Stimulated activated CD4-positive, alpha-beta T cell treated with anti-CD3 and anti-CD28 coated beads, Interleukin-1b, Interleukin-23, amount 100 ng/mL, for 1 hour (primary cell): ENCODE measurements at places on chromosomes 6 and 20.

GRCh38 chr20:63509088-63509564 lies 10.2 kb upstream of the EEF1A2 start:
- no peak for DNase-seq

DNA sequence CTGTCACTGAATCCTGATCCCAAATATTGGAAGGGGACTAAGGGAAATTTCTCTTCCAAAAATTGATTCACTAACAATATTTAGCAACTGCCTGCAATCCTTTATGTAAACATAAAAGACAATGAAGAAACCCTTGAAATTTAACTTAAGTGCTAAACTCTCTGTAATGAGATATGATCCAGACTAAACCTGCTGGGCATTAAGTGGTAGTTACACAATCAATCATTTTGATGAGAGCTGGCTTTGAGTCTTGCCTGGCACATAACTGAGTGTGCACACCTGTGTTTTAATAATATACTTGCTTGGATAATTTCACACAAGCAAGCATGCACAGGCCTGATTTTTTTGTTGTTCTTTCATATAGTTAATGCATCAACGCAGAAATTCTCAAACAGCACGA lies 9.8 kb upstream of the ZFP64 start:
- DNase-seq = no peak

DNA sequence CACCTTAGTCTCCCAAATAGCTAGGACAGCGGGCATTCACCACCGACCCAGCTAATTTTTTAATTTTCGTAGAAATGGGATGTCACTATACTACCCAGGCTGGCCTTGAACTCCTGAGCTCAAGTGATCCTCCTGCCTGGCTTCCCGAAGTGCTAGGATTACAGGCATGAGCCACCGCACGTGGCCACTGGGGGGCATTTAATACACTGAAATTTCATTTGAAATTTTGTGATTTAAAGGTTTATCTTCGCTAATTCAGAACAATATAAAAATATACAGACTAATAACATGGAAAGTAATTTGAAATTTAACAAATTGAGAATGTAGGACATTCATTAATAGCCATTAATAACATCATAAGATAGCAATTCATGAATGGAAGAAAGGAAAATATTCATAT lies 20.5 kb upstream of the TBC1D32 start:
- no peak for DNase-seq

DNA sequence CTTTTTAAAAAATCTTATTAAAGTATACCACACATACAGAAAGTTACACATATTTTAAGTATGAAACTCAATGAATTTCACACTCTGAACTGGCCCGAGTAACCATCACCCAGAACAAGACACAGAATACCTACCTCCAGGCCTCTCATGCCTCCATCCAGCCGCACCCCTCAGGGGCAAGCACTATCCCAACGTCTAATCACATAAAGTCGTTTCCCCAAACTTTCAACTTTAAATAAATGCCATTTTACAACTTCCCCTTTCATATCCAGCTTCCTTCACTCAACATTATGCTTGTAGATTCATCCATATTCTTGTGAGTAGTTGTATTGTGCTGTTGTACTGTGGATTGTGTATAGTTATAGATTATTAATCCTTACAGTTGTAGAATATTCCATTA lies 539.1 kb downstream of the CD83 start:
- DNase-seq = no peak

GRCh38 chr20:1273366-1273765 lies 7.3 kb downstream of the SNPH start:
- no peak for DNase-seq

DNA sequence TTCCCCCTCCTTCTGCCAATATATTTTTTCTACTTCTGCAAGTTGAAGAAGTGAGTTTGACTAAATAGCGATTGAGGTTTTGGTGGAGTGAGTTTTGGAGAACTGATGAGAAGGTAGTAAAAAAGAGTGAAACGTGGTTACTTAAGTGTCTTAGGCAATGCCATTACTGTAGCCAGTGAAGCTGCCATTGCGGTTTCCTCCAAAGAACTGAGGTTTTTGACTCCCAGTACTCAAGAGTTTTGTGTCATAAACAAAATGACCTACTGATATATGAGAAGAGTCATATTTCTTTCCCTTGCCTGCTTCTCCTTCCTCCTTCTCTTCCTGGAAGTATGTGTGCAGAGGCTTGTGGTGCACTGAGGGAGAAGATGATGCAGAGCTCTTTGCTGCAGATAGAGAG lies 554.5 kb upstream of the MAP3K7 start:
- DNase-seq = no peak

GRCh38 chr6:163489584-163489983 lies 75.1 kb downstream of the QKI start:
- DNase-seq = no peak

GRCh38 chr20:19952392-19952791 lies 64.8 kb upstream of the NAA20 start:
- no peak for DNase-seq

DNA sequence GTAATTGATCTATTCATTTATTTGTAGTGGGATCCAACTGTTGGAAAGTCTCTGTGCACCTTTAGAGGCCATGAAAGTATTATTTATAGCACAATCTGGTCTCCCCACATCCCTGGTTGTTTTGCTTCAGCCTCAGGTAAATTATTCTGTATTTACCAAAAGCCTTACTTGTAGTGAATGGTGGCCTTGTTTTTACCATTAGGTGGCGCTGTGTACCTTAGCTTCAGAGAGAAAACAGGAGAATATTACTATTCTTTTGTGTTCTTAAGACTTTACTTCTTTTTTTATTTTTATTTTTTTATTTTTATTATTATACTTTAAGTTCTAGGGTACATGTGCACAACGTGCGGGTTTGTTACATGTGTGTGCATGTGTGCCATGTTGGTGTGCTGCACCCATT lies 23.7 kb downstream of the PEX7 start:
- DNase-seq = no peak
